ENCODE measurements at places on chromosomes 7 and 10.

- no peak for DNase-seq
- no peak overlapping the region for H3K4me3 ChIP-seq
- no peaks in the 10 kb centered on the region for H3K4me1 ChIP-seq
- no peaks in the 10 kb centered on the region for H3K36me3 ChIP-seq
- H3K27ac ChIP-seq, result no peak overlapping the region
- H3K27me3 ChIP-seq, result no peaks in the 10 kb centered on the region
Measured at GRCh38 chr7:104010052-104010909, 20.8 kb upstream of the RELN start.

DNA sequence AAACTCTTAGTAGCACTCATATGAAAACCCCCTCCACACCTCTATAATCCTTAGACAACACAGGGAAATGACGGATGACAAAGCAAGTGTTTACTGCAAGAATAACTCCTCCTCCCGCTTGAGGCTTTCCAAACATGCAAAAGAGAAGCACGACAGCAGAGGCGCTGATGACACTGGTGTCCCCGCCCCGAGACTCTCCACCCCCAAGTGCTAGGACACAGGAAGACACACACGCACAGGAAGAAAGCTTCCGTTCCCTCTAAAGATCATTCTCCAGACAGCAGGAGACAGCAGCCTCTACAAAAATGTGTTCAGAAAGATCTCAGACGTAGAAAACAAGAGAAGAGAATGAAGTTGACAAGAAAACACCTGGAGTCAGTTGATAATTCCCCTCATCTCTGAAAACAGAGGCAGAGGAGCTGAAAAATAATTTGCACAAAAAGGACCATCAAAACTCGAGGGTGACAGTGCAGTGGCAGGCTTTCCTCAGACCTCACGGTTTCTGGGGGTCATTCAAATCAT is 90.2 kb downstream of the DLG5 start:
- peak overlapping the region; percentile 87 for H3K27ac ChIP-seq
- peak; percentile 82 for DNase-seq
- no peaks in the 10 kb centered on the region for H3K27me3 ChIP-seq
- no peak overlapping the region for H3K4me3 ChIP-seq

DNA sequence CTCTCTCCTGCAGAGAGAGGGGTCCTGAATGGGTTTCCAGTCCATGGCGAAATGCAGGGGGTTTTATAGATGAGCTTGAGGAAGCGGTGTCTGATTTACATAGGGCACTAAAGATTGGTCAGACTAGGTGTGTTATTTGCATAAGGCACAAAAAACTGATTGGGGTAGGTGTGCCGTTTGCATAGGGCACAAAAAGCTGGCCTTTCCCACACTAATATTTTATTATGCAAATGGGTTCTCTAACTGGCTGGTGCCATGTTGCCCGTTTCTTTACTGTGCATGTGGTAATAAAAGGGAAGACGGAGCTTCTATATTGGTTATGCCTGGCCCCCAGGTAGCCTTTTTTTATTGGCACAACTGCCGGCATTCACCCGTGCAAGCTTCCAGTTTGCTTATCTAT is 50.2 kb downstream of the MALRD1 start:
- no peak overlapping the region for H3K4me3 ChIP-seq
- H3K36me3 ChIP-seq, result no peaks in the 10 kb centered on the region
- no peaks in the 10 kb centered on the region for H3K27me3 ChIP-seq
- H3K27ac ChIP-seq, result no peak overlapping the region

- DNase-seq, result no peak
- H3K4me1 ChIP-seq, result no peaks in the 10 kb centered on the region
Measured at GRCh38 chr7:7159063-7159658, 23.2 kb upstream of the C1GALT1 start.

- no peaks in the 10 kb centered on the region for H3K27me3 ChIP-seq
- H3K27ac ChIP-seq, result peak overlapping the region; percentile 82
- H3K4me3 ChIP-seq, result no peak overlapping the region
- DNase-seq, result no peak
- H3K36me3 ChIP-seq, result no peaks in the 10 kb centered on the region
Measured at GRCh38 chr10:124676416-124677062, 67.6 kb downstream of the FAM53B start.

- H3K36me3 ChIP-seq, result no peaks in the 10 kb centered on the region
- DNase-seq, result no peak
- H3K4me3 ChIP-seq, result no peak overlapping the region
- no peaks in the 10 kb centered on the region for H3K27me3 ChIP-seq
- H3K27ac ChIP-seq, result no peak overlapping the region
Measured at GRCh38 chr10:85864173-85864549, 502.4 kb downstream of the GRID1 start.

GRCh38 chr7:137940656-137941518 is 61.0 kb downstream of the CREB3L2 start:
- H3K36me3 ChIP-seq, result no peaks in the 10 kb centered on the region
- no peak for DNase-seq
- no peaks in the 10 kb centered on the region for H3K27me3 ChIP-seq

- H3K27me3 ChIP-seq, result no peaks in the 10 kb centered on the region
- no peaks in the 10 kb centered on the region for H3K4me1 ChIP-seq
- no peak overlapping the region for H3K27ac ChIP-seq
Measured at GRCh38 chr10:52451817-52452216, 137.7 kb downstream of the DKK1 start.

DNA sequence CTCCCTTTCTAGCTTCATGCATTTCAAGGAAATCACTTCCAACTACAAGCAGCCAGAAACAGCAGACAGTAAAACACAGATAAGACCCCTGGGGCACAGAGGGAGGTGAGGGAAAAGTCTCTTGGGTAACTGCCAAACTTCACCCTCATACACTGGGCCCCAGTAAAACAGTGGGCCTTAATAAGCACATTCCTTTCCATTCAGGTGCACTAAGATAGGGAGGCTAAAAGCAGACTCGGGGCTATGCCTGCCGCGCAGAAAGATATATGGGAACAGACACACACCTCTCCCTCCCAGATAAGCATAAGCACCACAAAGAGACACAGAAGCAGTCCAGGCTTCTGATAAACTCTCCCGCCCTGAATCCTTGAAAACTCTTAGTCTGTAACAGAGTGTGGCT is 117.0 kb downstream of the TYW1B start:
- H3K4me1 ChIP-seq, result no peaks in the 10 kb centered on the region
- no peaks in the 10 kb centered on the region for H3K27me3 ChIP-seq
- H3K4me3 ChIP-seq, result no peak overlapping the region
- no peak for DNase-seq
- no peaks in the 10 kb centered on the region for H3K36me3 ChIP-seq

Measured in adrenal gland (tissue), 19 donors.